Left colon (tissue), 2 donors: ENCODE measurements at places on chromosomes 6 and 20.

DNA sequence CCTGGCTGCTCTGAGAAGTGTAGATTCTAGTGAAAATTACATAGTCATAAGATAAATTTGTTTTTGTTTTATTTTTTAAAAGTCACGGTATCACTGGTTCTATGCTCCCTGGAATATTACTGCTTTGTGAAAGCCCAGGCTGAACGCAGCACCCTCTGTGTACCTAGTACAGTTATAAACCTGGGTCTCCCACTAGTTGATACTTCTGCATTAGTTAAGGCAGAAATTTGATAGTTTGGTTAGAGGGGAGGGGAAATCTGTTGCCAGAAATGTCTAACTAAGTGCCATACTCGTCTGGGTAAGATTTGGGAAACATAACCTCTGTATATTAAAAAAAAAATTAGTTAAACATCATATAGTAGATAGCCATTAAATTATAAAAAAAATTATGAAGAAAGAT lies 110.6 kb upstream of the TRAF3IP2 start:
- DNase-seq, result no peak

GRCh38 chr20:37236462-37236861 lies 25.2 kb downstream of the GHRH start:
- DNase-seq, result no peak

DNA sequence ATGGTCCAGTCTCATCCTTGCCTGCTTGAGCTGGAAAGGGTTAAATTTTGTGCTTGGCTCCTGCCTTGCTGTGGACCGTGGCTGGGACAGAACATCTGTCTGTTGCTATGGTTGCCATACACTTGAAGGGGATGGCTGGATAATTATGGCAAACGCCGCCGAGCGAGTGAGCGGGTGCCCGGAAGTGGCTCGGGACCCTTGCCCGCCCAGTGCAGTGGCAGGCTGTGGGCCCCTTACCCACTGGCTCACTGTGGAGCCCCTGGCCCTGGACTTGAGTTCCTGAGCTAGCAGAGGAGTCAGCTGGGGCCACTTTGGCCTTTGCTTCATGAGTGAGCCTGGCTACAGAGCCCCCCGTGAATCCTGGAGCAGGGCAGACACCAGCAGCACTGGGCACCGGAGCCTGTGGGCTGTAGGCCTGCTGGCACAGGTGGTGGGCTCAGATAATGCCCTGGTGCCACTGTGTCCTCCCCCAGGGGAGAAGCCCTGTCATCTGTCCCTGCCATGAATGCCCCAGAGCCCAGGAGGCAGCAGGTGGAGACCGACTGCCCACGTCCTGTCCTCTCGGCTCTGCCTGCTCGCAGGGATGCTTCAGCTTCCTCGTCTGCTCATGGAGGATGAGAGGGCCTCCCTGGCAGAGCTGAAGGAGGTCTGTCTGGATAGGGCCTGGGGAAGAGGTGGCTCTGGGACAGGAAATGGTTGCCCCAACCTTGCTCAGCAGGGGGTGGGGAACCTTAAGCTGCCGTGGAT lies 25.5 kb upstream of the NOL4L start:
- DNase-seq, result no peak

GRCh38 chr20:18397030-18397429 lies 69.8 kb downstream of the DZANK1 start:
- no peak for DNase-seq

DNA sequence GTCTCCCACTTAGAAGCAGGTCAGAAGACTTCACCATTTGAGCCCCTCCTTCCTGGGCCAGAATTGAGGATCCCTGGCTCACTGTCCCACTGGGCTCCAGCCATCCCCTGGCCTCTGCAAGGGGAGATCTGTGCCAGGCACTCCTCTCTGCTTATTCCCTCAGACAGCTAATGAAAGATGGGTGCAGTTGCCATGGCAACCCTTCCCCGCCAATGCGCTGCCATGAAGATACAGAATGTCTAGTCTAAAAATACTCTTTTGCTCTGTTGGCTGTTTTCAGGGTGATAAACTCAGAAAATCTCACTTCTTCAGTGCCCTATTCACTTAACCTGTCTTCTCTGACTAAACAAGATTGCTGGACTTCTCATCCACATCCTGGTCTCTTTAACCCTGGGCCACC lies 13.6 kb upstream of the TTLL2 start:
- DNase-seq, result no peak

GRCh38 chr6:114740547-114740946 lies 397.7 kb upstream of the HS3ST5 start:
- DNase-seq, result no peak

GRCh38 chr6:83844170-83844569 lies 9.0 kb upstream of the RIPPLY2 start:
- DNase-seq, result no peak

DNA sequence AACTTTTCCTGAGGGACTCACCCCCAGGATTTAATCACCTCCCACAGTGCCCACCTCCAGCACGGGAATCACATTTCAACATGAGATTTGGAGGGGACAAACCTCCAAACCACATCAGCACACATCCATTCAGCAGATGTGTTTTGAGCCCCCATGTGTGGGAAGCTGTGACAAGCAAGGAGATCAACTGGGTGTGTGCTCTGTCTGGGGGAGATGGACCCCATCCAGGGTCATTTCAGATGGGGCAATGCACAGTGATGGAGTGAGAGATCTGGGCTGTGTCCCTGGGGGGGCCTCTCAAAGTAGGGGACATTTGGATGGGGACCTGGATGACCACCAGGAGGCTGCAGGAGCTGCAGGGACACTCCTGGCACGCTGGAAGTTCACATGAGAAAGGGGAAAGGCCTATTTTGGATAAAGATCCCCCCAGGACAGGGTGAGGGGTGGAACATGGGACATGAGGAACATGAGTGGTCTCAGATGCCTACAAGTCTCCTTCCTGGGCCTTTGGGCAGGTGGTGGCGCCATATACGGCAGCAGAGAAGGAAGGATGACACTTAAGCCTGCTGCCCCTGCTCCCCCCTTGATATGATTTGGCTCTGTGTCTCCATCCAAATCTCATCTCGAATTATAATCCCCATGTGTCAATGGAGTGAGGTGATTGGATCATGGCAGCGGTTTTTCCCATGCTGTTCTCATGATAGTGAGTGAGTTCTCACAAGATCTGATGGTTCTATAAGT lies 49.6 kb downstream of the SLC2A10 start:
- DNase-seq, result no peak

DNA sequence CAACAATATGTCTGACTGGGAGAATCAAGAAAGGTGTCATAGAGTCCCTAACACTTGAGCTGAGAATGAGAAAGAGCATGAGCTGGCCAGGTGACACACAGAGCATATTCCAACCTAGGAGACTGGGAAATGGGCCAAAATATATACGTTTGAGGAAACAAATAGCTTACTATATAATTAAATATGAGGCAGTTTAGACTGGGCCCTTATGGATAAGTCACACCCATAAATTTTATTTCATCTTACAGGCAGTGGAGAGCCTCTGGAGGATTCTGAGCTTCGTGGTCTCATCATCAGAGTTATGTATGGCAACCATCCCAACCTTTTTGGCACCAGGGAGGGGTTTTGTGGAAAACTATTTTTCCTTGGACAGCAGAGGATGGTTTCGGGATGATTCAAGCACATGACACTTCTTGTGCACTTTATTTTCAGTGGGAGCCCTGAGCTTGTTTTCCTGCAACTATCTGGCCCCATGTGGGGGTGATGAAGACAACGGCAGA lies 12.9 kb upstream of the NQO2 start:
- no peak for DNase-seq

- DNase-seq, result no peak
These were observed 468.7 kb upstream of the ID4 start for GRCh38 chr6:19368511-19368910.

DNA sequence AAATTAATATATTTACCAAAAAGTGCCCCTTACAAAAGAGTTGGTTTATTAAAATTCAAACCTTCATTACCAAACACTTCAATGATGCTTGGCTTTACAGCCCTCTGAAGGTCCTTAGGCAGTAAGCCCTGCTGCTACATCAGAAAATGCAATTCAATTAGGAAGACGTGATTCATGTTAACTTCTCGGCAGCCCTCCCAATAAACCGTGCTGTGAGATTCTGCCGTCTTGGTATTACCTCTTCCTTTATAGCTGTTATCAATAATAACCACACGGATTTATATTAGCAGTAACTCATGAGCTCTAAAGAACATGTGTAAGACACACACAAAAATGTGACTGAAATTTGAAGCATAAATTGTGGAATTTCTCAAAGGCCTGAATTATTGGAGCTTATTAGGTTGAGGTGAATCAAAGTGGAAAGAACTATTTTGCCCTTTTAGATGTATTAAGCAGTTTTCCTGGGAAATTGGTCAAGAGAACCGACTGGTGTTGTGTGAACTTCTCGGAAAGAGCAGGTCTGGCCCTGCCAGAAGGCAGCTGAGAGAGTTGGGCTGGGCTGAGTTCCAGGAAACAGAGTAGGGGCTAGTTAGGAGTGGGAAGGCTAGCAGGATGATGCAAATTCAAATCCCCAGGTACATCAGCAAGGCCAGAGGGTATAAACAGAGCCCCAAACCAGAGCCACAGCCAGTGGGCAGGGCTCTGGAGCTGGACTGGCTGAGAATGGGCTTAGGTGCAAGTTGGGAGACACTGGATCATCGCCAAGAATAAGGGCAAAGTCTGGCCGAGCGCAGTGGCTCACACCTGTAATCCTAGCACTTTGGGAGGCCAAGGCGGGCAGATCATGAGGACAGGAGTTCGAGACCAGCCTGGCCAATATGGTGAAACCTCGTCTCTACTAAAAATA lies 33.1 kb downstream of the FGD2 start:
- no peak for DNase-seq

DNA sequence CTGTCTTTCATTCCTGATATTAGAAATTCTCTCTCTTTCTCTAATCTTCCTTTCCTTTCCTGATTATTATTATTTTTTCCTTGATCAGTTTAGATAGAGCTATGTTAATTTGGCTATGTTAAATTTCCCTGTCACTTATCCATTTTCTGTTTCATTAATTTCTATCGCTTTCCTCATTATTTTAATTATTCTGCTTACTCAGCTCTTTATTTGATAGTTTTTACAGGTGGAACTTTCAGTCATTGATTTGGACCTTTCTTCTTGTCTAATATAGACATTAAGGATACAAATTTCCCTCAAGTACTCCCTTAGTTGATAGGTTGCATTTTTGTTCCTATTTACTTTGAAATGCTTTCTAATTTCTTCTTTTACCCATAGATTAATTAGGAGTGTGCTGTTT lies 442.3 kb downstream of the CDH26 start:
- no peak for DNase-seq

GRCh38 chr20:48597521-48598302 lies 230.1 kb downstream of the PREX1 start:
- DNase-seq, result no peak

- DNase-seq, result no peak
These were observed 3.1 kb downstream of the BMP6 start for GRCh38 chr6:7728855-7729590.

DNA sequence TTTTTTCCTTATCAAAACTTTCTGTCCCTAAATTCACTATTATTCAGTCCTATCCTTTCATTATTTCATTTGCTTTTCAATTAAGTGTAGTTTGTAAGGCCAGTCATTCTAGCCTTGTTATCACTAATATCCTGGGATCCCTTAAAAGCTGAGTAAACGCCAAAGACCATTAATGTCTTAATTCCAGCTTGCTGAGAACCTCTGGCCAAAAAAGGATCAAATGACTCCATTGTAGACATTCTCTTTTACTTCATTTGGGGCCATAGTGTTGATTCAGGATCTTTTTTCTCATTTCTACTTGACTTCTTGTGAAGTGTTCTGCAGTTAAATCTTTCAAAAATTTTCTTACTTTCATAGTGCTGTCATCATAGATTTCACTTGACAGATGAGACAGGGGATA lies 379.7 kb downstream of the LAMA2 start:
- DNase-seq, result no peak

- no peak for DNase-seq
These were observed 388.2 kb downstream of the TBC1D32 start for GRCh38 chr6:120945905-120946594.

GRCh38 chr6:69880601-69881000 lies 14.2 kb downstream of the COL19A1 start:
- no peak for DNase-seq

GRCh38 chr6:165697171-165697570 lies 34.1 kb upstream of the PDE10A start:
- no peak for DNase-seq

DNA sequence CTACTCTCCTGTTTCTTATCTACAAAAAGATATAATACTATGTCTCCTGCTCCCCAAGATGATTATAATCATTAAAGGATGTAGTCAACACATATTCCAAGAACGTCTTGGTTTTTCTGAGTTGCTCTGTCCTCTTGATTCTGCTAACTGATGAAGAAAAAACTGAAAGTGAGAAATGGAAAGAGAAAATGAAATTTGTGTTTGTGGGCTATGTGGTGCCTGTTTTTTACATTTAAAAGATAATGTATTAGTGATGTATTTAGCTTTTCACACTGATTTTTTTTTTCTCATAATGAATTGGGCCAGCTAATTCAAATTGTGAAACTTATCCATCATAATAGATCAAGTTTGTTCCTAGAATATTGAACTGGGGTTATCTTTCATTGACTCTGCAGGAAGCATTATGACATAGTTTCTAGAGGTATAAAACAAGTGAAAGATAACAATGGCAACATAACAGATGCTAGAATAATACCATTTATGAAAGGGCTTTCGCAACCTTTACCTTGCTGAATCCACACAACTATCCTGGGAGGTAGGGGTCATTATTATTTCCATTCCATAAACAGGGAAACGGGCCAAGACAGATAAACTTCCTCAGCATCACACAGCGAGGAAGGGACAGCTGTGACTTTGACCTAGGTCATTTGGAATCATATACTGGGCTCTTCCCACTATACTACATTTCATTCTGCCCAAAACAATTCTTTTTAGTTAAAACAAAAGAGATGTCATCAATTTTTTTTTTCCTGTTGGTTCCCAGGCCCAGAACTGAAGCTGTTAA lies 336.7 kb downstream of the GJA1 start:
- DNase-seq, result no peak

GRCh38 chr6:44663860-44664634 lies 276.5 kb downstream of the CDC5L start:
- DNase-seq, result no peak

GRCh38 chr6:110646419-110646698 lies 168.9 kb downstream of the CDK19 start:
- no peak for DNase-seq

DNA sequence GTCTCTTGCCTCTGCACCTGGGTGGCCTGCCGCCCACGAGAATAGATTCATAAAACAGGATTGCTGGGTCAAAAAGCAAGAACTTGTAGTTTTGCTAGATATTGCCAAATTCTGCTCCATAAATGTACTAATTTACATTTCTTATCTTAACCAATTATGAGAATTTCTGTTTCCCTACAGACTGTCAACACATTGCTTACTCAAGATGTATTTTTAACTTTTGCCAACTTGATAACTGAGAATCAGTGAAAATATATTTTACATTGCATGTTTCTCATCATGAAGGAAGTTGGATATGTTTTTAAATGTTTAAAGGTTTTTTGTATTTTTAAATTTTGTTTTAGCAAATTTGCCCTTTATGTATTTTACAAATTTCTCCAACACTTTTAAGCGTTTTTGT lies 664.8 kb downstream of the MMUT start:
- no peak for DNase-seq

- no peak for DNase-seq
These were observed 41.2 kb downstream of the SLC17A5 start for GRCh38 chr6:73612611-73613010.

GRCh38 chr6:158367816-158368215 lies 55.6 kb downstream of the TULP4 start:
- no peak for DNase-seq
